ENCODE measurements at places on chromosomes 7 and 10. TPM values are rescaled to one million over a fixed set of nuclear protein-coding genes. Genes with fewer than 3 reads are reported as not detected.

- no peak overlapping the region for H3K27ac ChIP-seq
- H3K36me3 ChIP-seq: no peaks in the 10 kb centered on the region
- H3K4me3 ChIP-seq: no peak overlapping the region
- no peak for DNase-seq
- H3K4me1 ChIP-seq: no peaks in the 10 kb centered on the region
Measured at GRCh38 chr10:119396709-119397071, 145.8 kb downstream of the RGS10 start.

DNA sequence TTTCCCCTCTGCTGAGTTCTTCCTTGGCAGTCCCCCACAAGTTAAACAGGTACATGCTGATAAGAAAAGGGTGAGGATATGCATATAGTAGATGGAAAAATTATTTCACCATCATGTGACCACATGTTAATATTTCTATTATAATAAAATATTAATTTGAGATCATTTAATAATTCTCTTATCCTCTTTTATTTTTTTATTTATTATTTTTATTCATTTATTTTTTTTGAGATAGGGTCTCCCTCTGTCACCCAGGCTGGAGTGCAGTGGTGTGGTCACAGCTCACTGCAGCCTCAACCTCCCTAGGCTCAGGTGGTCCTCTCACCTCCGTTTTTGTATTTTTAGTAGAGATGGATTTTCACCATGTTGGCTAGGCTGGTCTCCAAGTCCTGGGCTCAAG, 11.6 kb upstream of the GLI3 start:
- no peaks in the 10 kb centered on the region for H3K36me3 ChIP-seq
- H3K27ac ChIP-seq: no peak overlapping the region
- DNase-seq: no peak

DNA sequence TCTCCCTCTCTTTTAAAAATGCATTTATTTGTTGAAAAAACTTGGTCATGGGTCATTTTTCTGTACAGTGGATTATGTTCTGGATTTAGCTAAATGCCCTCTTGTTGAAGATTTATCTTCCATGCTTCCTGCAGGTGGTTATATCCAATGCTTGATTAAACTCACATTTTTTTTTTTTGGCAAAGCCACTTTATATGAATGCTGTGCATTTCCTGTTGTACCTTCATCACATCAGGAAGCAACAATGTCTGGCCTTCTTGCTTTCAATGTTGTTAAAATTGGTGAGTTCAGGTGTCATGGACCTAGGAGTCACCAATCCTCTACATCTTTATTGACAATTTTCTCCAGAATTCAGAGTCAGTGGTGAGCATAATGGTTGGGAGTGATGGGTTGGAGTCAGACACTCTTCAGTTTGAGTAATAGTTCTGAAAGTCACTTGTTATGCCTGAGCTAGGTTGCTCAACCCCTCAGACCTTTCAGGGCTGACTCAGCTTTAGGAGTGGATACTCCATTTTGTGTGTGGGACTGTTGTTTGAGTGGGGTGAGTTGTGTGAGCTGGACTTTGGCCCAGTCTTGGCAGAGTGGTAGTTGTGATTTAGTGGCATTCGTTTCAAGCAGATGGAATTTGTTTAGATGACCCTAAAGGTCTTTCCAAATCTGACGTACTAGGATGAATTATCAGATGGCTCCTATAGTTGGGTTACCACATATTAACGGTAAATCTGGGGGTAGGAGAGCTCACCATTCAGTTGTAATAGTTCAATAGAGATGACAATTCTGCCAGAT, 213.5 kb upstream of the ZNF32 start:
- no peaks in the 10 kb centered on the region for H3K36me3 ChIP-seq
- no peaks in the 10 kb centered on the region for H3K27me3 ChIP-seq
- no peaks in the 10 kb centered on the region for H3K4me1 ChIP-seq
- no peak overlapping the region for H3K27ac ChIP-seq
- DNase-seq: no peak

DNA sequence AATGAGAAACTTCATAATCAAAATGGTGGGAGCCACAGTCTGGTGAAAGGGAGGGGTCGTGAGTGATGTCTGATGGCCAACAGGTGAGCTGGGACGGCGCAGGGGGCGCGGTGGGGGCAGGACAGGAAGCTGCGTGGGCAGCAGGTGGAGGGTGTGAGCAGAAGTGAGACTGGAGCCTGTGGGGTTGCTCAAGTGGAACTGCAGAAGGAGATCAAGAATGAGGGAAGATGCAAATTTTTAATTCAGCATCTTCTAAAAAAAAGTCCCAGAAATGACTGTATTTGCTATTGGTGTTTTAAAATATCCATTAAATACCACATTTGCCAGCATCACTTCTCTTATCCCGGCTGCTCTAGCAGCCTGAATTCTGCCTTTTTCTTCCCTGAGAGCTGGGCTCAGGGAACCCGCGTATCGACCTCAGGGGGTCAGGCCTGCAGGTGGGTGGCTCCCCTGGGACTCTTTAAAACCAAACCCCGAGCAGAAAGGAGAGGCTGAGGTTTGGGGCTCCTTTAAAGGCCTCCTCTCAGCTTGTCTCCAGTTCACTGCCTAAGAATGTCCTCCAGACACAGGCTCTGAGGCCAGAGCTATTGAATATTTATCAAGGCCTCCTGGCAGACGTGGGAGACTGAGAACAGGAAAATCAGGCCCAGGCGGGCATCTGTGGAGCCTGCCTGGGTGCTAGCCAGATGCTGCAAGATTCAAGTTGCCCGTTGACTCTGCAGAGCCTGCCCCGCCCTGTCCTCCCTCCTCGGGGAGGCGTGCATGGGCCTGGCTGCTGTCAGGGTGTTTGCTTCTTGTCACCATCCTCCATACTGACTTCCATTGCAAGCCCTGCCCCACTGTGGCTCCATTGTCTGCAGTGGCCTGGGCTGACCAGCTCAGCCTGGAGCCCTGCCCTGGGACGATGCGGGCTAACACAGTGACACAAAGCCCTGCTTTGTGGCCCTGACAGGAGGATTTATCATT, 53.9 kb downstream of the SYPL1 start:
- no peaks in the 10 kb centered on the region for H3K36me3 ChIP-seq
- H3K27me3 ChIP-seq: no peaks in the 10 kb centered on the region
- peak overlapping the region; percentile 55 for H3K27ac ChIP-seq
- DNase-seq: peak; percentile 98
- no peak overlapping the region for H3K4me3 ChIP-seq
- peaks cover 11% of the 10 kb centered on the region for H3K4me1 ChIP-seq

DNA sequence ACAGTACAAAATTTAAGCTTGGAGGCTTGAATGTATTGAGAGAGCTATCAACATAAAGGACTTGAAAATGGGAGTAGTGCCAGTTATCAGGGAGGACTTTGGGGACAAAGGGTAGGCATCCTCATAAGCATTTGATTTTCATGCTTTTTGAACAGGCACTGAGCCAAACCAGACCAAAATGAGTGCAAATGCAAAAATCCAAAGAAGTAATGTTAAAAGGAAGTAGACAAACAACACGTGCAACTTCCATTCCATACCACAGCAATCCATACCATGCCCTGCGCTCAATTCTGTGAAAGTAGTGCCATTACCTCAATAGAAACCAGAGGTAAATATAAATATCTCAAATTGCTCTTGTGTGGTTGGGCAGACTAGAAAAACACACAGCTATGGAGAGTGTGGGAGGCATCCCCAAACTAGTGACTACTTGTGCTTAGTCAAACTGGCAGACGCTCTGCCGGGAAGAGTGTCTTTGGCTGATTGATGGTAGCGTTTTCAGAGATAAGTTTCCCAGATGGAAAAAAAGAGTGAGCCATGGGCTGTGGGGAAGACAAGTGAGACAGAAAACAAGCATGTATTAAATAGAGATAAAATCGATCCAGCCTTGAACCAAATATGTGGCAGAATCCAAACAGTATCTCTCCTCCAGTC, 161.5 kb downstream of the CREB5 start:
- no peak overlapping the region for H3K27ac ChIP-seq
- no peaks in the 10 kb centered on the region for H3K36me3 ChIP-seq
- no peaks in the 10 kb centered on the region for H3K4me1 ChIP-seq
- DNase-seq: peak; percentile 48

DNA sequence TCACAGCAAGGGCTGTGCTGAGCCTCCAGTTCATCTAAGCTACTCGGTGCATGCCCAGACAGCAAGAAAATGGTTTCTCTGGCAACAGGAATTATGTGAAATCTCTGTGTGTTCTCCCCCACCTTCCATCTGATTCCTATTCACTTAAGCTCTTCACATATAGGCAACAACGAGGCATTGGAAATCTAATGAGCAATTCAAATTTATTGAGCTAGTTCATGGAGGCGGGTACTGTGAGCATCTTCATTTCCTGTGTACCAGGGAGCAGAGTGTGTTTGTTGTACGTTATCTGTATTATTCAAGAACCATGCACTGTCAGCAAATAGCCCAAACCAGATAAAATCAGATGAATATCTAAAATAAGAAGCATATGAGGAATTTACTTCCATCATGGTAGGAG, 739.1 kb downstream of the MAGI2 start:
- DNase-seq: no peak
- no peaks in the 10 kb centered on the region for H3K4me1 ChIP-seq
- H3K27me3 ChIP-seq: no peaks in the 10 kb centered on the region

- no peak overlapping the region for H3K4me3 ChIP-seq
- no peak for DNase-seq
- no peaks in the 10 kb centered on the region for H3K27me3 ChIP-seq
- no peaks in the 10 kb centered on the region for H3K4me1 ChIP-seq
- H3K36me3 ChIP-seq: no peaks in the 10 kb centered on the region
- no peak overlapping the region for H3K27ac ChIP-seq
Measured at GRCh38 chr10:31739711-31740110, 188.9 kb downstream of the ARHGAP12 start.

DNA sequence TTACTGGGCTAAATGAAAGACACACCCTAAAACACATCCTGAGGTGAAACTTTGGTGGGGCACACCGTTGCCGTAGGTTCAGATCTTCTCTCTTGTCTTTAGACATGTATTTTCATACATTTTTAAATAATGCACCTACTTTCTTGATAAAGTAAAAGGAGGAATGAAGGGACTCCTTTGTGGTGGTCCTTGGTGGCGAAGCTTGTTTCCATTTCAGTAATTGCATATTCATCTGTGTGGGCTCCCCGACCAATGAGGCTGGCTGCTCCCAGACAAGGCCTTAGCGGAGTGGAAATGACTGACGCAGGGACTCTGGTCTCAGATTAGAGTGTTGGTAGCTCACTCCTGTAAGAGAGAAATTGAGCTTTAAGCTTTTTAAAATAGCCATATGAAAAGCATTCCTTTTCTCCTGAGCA, 815 bp downstream of the CCSER2 start:
- no peaks in the 10 kb centered on the region for H3K4me1 ChIP-seq
- H3K4me3 ChIP-seq: peak overlapping the region; percentile 95
- H3K36me3 ChIP-seq: no peaks in the 10 kb centered on the region
- H3K27me3 ChIP-seq: no peaks in the 10 kb centered on the region
- H3K27ac ChIP-seq: peak overlapping the region; percentile 89
- DNase-seq: no peak

GRCh38 chr10:23604613-23605012, 165.7 kb downstream of the OTUD1 start:
- H3K4me1 ChIP-seq: no peaks in the 10 kb centered on the region
- no peak overlapping the region for H3K27ac ChIP-seq
- no peak for DNase-seq
- no peaks in the 10 kb centered on the region for H3K27me3 ChIP-seq
- no peak overlapping the region for H3K4me3 ChIP-seq
- no peaks in the 10 kb centered on the region for H3K36me3 ChIP-seq

DNA sequence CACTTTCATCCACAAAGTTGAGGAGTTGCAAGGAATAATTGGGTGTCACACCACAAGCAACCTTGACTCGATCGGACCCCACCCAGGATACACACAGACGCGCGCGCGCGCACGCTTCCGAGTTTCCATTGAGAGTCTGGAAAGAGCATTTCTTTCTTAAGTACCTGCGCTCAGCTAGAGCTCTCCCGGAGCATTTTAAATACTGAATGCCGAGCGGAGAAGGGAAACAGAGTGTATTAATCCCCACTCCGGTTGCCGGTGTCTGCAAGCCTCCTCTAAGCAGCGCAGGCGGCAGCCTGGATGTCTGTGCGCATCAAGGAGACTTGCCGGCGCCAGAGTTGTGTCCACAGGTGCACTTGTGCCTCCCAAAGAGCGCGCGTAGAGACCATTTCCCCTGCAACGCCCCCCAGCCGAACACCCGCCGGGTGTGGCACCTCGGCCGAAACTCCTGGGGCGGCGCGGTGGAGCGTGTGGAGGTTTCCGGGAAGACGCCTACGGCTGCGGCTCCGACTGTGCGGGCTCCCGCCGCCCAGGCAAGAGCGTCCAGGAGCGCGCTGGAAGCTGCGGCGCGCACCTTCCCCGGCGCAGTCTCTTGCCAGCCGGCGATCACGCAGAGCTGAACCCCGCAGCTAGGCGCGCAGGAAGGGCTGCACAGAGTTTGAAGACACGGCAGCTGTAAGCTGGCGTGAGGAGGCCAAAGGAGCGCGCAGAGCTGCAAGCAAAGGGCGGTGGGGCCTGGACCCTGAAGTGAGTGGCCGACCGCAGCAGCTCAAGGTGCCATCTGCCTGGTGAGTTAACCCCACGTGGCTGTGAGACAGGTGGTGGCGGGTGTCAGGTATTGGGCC, 1.1 kb upstream of the FEZF1 start:
- H3K27me3 ChIP-seq: peaks cover 57% of the 10 kb centered on the region
- H3K4me1 ChIP-seq: peaks cover 4% of the 10 kb centered on the region
- no peaks in the 10 kb centered on the region for H3K36me3 ChIP-seq
- no peak overlapping the region for H3K27ac ChIP-seq
- H3K4me3 ChIP-seq: peak overlapping the region; percentile 2

GRCh38 chr10:102398172-102399020, 2.9 kb downstream of the NFKB2 start:
- H3K4me1 ChIP-seq: peaks cover 6% of the 10 kb centered on the region
- peak overlapping the region; percentile 86 for H3K27ac ChIP-seq
- no peaks in the 10 kb centered on the region for H3K27me3 ChIP-seq
- H3K4me3 ChIP-seq: no peak overlapping the region
- no peaks in the 10 kb centered on the region for H3K36me3 ChIP-seq

- no peaks in the 10 kb centered on the region for H3K27me3 ChIP-seq
- H3K4me1 ChIP-seq: no peaks in the 10 kb centered on the region
- no peaks in the 10 kb centered on the region for H3K36me3 ChIP-seq
- no peak for DNase-seq
Measured at GRCh38 chr7:95599069-95599468, 2.8 kb upstream of the PDK4 start.

- no peaks in the 10 kb centered on the region for H3K36me3 ChIP-seq
- DNase-seq: no peak
- H3K27ac ChIP-seq: peak overlapping the region; percentile 95
- peaks cover 36% of the 10 kb centered on the region for H3K4me1 ChIP-seq
Measured at GRCh38 chr10:102783568-102783967, 39.8 kb downstream of the WBP1L start.

- H3K4me1 ChIP-seq: peaks cover 15% of the 10 kb centered on the region
- H3K27ac ChIP-seq: no peak overlapping the region
- H3K36me3 ChIP-seq: no peaks in the 10 kb centered on the region
- H3K4me3 ChIP-seq: no peak overlapping the region
Measured at GRCh38 chr10:124622866-124623536, 121.2 kb downstream of the FAM53B start.

SLC26A5 gene
- total RNA-seq: 3.9 TPM

KCNIP2 gene
- 3.0 TPM for total RNA-seq

PRKG1 gene
- total RNA-seq: 2.7 TPM

CLIP2 gene
- 24.1 TPM for total RNA-seq

All from prostate gland (tissue), 2 donors.